Thymus (tissue), 14 donors: ENCODE measurements at places on chromosomes 6 and 20.

- DNase-seq = no peak
Measured at GRCh38 chr6:112432853-112433252, 85.7 kb downstream of the RFPL4B start.

GRCh38 chr6:142845624-142846458 lies 99.1 kb downstream of the HIVEP2 start:
- no peak for DNase-seq

DNA sequence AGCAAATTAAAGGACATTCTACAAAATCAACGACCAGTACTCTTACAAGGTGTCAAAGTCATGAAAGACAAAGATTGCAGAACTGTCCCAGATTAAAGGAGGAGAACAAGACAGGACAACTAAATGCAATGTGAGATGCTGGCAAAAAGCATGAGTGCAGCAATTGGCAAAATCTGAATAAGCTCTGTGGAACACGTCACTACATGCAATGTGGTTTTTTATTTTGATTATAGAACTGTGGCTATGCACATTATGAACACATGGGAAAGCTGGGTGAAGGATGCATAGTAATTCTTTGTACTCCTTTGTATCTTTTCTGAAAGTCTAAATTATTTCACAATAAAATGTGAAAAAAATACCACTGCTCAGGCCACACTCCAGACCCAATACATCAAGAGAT lies 509.4 kb downstream of the KIF16B start:
- no peak for DNase-seq

GRCh38 chr6:70124443-70124842 lies 178.4 kb downstream of the COL9A1 start:
- no peak for DNase-seq

DNA sequence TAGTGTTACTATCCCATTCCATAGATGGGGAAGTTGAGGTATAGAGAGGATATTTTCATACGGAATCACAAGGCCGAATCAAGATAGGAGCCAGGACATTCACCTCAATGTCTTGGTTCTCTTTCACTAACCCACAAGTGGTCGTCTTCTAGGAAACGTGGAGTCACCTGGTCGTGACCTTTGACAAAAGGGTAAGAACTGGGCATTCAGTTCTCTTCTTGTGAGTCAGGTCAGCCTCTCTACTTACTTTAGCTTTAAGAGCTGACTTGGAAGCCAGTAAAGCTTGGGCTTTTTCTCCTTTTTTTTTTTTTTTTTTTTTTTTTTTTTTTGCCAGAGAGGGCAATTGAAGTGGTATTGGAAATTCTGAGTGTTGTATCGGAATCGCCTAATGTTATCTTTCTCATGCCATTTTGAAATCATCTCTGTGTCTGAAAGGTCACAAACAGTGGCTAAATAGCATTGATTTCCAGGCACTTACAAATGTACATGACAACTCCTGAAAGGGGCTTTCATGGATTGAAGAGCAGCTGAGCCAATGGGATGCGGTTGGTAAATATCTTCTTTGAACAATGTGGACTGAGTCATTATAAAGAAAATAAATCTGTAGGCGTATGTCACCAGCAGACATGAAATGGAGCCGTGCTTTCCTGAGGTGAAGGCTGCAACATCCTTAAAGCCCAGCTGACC lies 356.9 kb downstream of the KIF16B start:
- no peak for DNase-seq

DNA sequence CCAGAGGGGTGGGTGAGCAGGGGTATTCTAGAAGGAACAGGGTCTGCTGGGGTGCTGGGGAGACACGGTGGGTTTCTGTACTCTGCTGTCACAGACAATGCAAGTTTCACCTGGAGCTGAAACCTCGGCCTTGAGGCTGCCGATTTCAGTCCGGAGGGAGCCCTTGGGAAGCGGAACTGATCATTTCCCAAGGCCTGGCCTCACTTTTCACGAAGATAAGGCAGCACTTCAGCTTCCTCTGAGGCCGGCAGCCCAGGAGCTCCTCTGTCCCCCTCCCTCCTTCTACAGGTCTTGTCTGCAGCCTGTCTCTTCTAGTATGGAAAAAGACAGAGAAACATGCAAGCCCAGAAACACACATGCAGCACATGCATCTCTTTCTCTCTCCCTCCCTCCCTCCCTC lies 242.1 kb downstream of the CDC5L start:
- no peak for DNase-seq

DNA sequence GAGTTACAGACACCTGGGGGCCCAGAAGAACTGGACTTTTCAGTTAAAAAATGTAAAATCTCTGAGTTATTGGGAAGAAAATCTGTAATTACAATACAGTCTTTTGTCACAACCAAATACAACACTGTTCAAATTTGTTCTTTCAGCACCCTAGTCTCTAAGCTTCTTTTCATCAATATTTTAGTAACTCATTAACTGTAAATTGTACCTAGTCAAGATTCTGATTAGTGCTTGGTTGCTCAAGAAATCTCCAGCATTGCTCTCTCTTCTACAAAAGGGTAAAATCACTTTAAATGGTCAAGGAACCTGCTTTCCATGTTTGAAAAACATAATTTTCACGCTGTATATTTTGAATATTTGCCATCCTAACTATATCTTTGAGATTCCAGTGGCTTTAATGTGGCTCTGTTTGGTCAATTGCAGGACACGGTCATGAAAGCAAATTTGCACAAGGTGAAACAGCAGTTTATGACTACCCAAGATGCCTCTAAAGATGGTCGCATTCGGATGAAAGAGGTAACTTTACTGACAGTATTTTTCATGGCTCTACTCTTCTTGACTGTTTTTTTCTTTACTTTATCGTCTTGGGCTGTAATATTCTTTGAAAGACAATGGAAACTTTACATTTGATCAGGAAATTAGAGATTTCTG lies 9.2 kb downstream of the SCGN start:
- DNase-seq = no peak

GRCh38 chr6:79385333-79385732 lies 150.9 kb upstream of the HMGN3 start:
- no peak for DNase-seq

DNA sequence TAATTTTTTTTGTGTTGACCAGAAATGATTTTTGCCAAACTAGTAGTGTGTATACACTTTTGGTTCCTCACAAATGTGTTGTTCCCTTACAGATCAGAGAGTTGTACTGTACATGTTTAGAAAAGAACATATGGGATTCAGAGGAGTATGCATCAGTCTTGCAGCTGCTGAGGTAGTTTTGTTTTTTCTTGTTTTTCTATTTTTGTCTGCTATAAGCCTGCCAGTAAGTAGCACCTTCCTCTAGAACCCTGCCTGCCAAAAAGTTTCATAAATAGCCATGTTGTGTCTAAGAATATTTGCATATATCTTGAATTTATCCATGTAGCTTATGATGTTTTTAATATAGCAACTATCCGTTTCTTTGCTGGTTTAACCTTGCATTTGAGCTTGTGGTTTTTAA lies 46.4 kb downstream of the ORC3 start:
- DNase-seq = no peak

GRCh38 chr6:72699159-72699558 lies 77.3 kb downstream of the KCNQ5 start:
- DNase-seq = no peak

- no peak for DNase-seq
Measured at GRCh38 chr6:53922539-53922981, 127.8 kb downstream of the LRRC1 start.

GRCh38 chr20:14036567-14036966 lies 41.3 kb downstream of the MACROD2 start:
- no peak for DNase-seq

DNA sequence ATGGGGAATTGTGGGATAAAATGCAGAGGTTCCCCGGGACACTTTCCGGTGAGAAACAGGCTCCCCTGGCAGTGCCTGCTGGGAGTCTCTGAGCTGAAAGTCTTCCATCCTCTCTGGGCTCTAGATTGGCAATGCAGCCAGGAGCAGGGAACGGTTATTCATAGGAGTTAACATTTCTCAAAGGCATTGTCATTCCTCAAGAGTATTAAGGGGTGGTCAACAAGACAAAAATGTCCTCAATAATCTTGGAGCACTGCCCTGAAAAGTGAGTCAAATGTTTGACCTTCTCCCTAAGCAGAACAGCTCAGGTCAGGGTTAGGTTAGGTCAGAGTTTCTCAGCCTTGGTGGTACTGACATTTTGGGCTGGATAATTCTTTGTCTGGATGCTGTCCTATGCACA lies 13.2 kb downstream of the BPIFB1 start:
- DNase-seq = no peak

GRCh38 chr6:97215157-97215769 lies 67.8 kb downstream of the MMS22L start:
- DNase-seq = no peak

DNA sequence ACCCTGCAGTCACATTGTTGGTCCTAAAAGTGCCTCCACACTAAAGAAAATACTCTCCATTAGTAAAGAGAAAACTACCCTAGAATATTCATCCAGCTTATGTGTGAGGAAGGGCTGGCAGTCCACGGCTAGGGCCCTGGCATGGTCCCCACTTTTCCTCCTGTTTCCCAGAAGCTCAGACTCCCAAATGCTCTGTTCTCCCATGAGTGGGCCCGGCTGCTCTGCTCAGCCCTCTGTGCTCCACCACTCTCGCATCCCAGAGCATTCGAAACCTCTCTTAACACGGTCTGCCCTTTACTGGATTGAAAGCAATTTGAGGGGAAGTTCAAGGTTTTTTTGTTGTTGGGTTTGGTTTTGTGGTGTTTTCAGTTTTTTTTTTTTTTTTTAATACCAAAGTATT lies 61.8 kb downstream of the APCDD1L start:
- DNase-seq = no peak

GRCh38 chr6:104473021-104473429 lies 386.7 kb downstream of the HACE1 start:
- no peak for DNase-seq

DNA sequence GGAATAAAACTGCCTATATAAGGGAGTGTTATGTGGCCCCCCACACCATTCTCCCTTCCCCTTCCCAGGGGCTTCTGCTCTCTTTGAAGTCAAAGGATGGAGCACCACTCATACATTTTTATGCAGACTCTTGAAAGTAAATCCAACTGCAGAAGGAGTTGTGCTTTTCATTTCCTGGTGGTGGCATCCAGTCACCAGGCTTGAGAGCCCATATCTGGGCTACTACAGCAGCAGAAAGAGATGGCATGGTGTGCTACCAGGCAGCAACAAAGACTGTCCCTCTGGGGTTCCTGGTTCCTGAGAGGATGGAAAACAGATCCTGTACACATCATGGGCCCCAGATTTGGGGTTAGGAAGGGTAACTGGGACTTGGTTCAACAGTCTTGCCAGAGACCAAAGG lies 226.4 kb downstream of the CLIC5 start:
- no peak for DNase-seq

DNA sequence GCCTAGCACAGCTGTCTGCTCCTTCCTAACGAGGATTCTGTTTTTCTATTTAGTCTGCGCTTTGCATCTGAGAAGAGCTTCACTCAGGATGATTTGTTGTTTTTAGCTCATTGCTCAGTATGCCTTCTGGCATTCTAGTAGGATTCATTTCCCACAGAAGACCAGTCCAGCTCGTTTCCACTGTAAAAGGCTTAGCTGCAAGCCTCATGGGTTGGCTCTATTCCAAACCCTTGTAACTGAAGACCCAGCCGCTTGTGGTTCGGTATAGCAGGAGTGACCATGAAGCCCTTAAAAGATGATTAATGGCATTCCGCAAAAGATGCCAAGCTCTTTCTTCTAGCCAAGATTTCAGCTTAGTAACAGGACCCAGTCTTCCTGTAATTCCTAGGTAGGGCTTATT lies 7.2 kb downstream of the ADGRF1 start:
- no peak for DNase-seq

DNA sequence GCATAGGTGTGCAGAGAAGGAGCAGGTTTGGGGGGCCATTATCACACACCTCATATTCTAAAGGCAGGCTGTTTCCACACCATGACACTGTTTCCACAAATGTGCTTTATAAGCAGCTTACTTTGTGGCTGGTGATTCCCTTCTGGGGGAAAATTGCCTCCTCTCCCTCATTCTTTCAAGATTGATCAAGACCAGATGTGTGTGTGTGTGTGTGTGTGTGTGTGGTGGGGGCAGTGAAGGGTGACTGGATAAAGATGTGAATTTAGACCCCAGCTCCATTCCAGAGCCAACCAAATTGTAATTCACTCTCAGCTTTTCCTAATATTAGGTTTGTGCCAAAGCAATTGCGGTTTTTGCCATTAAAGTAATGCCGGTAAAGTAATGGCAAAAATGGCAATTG lies 45.6 kb downstream of the EDN3 start:
- DNase-seq = no peak

- no peak for DNase-seq
Measured at GRCh38 chr6:83767033-83767432, 58.1 kb upstream of the SNAP91 start.

GRCh38 chr20:61295249-61295648 lies 43.2 kb downstream of the CDH4 start:
- no peak for DNase-seq
